NCI-H2107 (cell line): ENCODE measurements at places on chromosomes 2 and 18.

DNA sequence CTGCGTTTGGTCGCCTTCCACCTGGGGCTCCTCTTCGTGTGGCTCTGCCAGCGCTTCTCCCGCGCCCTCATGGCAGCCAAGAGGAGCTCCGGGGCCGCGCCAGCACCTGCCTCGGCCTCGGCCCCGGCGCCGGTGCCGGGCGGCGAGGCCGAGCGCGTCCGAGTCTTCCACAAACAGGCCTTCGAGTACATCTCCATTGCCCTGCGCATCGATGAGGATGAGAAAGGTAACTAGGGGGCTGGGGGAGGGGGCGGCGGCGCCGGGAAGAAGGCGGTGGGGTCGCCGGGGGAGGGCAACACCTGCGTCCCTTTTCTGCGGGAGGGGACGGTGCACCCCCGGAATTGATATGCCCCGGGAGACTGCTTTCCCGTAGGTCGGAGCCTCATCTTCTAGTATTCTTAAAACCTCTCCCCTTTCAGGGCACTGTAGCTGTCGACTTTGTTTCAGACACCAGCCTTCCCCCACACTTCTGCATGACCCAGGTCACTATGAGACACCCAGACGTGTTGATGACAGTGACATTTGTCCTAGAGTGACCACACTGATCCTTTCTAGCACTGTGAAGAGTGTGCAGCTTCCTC is 755 bp downstream of the SPAST start:
- no peak for DNase-seq

GRCh38 chr2:227848146-227848545 is 23.3 kb upstream of the DAW1 start:
- DNase-seq: no peak

- no peak for DNase-seq
Measured at GRCh38 chr2:76946631-76947145, 575.5 kb downstream of the LRRTM4 start.

GRCh38 chr2:30757749-30758148 is 49.5 kb downstream of the CAPN13 start:
- no peak for DNase-seq

GRCh38 chr2:71000780-71001591 is 6.3 kb upstream of the TEX261 start:
- DNase-seq: no peak
